Purkinje cell (primary cell): ENCODE measurements at places on chromosomes 1 and 21. TPM values are rescaled to one million over a fixed set of nuclear protein-coding genes. Genes with fewer than 3 reads are reported as not detected.

KRTAP11-1 gene
- polyA plus RNA-seq, result not detected in 2 replicates

RGSL1 gene
- polyA plus RNA-seq, result 0.13 TPM in 1 of 2 replicates, not detected in the other

SPRR4 gene
- polyA plus RNA-seq, result not detected in 2 replicates

ACP6 gene
- 1.4 and 2.5 TPM in 2 replicates for polyA plus RNA-seq

DENND1B gene
- polyA plus RNA-seq, result 12.1 and 25.5 TPM in 2 replicates

TCP10L gene
- 0.48 and 7.4 TPM in 2 replicates for polyA plus RNA-seq

JAM2 gene
- 10.5 and 17.5 TPM in 2 replicates for polyA plus RNA-seq

NCAM2 gene
- polyA plus RNA-seq, result 112 and 116 TPM in 2 replicates

TP53BP2 gene
- polyA plus RNA-seq, result 16.9 and 17.1 TPM in 2 replicates

POU3F1 gene
- not detected in 2 replicates for polyA plus RNA-seq

FCRL2 gene
- not detected in 2 replicates for polyA plus RNA-seq

OR2T6 gene
- polyA plus RNA-seq, result not detected in 2 replicates

SLFNL1 gene
- polyA plus RNA-seq, result 0.26 TPM in 1 of 2 replicates, not detected in the other

BSND gene
- not detected in 2 replicates for polyA plus RNA-seq

HJV gene
- polyA plus RNA-seq, result not detected in 2 replicates

ELAVL4 gene
- 1.5 and 39.6 TPM in 2 replicates for polyA plus RNA-seq

NBPF15 gene
- polyA plus RNA-seq, result 2.5 and 3.7 TPM in 2 replicates

DPT gene
- polyA plus RNA-seq, result not detected in 2 replicates

HP1BP3 gene
- polyA plus RNA-seq, result 99.3 and 142 TPM in 2 replicates

MYCL gene
- polyA plus RNA-seq, result not detected in 2 replicates

AMY1A gene
- not detected in 2 replicates for polyA plus RNA-seq

S100A6 gene
- polyA plus RNA-seq, result 19.2 and 39.7 TPM in 2 replicates

FLG gene
- polyA plus RNA-seq, result 0.13 TPM in 1 of 2 replicates, not detected in the other

MX2 gene
- not detected in 2 replicates for polyA plus RNA-seq

AADACL3 gene
- polyA plus RNA-seq, result not detected in 2 replicates

OR2T11 gene
- polyA plus RNA-seq, result not detected in 2 replicates

CA6 gene
- not detected in 2 replicates for polyA plus RNA-seq

CHODL gene
- 3.4 and 4.4 TPM in 2 replicates for polyA plus RNA-seq

CFH gene
- polyA plus RNA-seq, result 0.17 and 0.44 TPM in 2 replicates

DNM3 gene
- polyA plus RNA-seq, result 210 and 223 TPM in 2 replicates

APCS gene
- polyA plus RNA-seq, result not detected in 2 replicates

IGFN1 gene
- polyA plus RNA-seq, result 0.11 TPM in 1 of 2 replicates, not detected in the other

FAM72A gene
- 1.7 and 3.9 TPM in 2 replicates for polyA plus RNA-seq

C1orf232 gene
- polyA plus RNA-seq, result not detected in 2 replicates

ANKRD35 gene
- polyA plus RNA-seq, result 0.39 and 0.78 TPM in 2 replicates

PFDN2 gene
- 92.1 and 97.1 TPM in 2 replicates for polyA plus RNA-seq

SPRR1A gene
- polyA plus RNA-seq, result 1.3 TPM in 1 of 2 replicates, not detected in the other

UBQLN4 gene
- polyA plus RNA-seq, result 4.6 and 6.4 TPM in 2 replicates

POU2F1 gene
- 4.7 and 6.4 TPM in 2 replicates for polyA plus RNA-seq

GPR52 gene
- polyA plus RNA-seq, result not detected in 2 replicates

HUNK gene
- polyA plus RNA-seq, result 22.5 and 27.2 TPM in 2 replicates

CYP4Z1 gene
- polyA plus RNA-seq, result 0.67 and 4.8 TPM in 2 replicates

CD55 gene
- polyA plus RNA-seq, result 29.6 and 35.9 TPM in 2 replicates

SLC25A34 gene
- 0.11 and 0.15 TPM in 2 replicates for polyA plus RNA-seq

TRIM58 gene
- not detected in 2 replicates for polyA plus RNA-seq

MATN1 gene
- not detected in 2 replicates for polyA plus RNA-seq

TINAGL1 gene
- not detected in 2 replicates for polyA plus RNA-seq

C1orf146 gene
- 5.1 and 10.2 TPM in 2 replicates for polyA plus RNA-seq
